Vein endothelial cell (primary cell): ENCODE measurements at places on chromosomes 11 and 22. TPM values are rescaled to one million over a fixed set of nuclear protein-coding genes. Genes with fewer than 3 reads are reported as not detected.

SPA17 gene
- 7.5 and 8.6 TPM in 2 replicates for total RNA-seq

MS4A12 gene
- total RNA-seq = not detected in 2 replicates

CRYAB gene
- total RNA-seq = 0.65 and 1.6 TPM in 2 replicates

ROM1 gene
- total RNA-seq = 5.2 and 5.3 TPM in 2 replicates

TRIM48 gene
- not detected in 2 replicates for total RNA-seq

ASCL3 gene
- not detected in 2 replicates for total RNA-seq

CNIH2 gene
- total RNA-seq = 0.33 TPM in 1 of 2 replicates, not detected in the other

POTEH gene
- not detected in 2 replicates for total RNA-seq

NRIP3 gene
- 6.9 and 10.3 TPM in 2 replicates for total RNA-seq

IL10RA gene
- 0.10 TPM in 1 of 2 replicates, not detected in the other for total RNA-seq

IGLL1 gene
- not detected in 2 replicates for total RNA-seq

SGSM1 gene
- total RNA-seq = 0.98 and 1.1 TPM in 2 replicates

FXYD6 gene
- 0.33 and 0.67 TPM in 2 replicates for total RNA-seq

CHRM1 gene
- not detected in 2 replicates for total RNA-seq

UBQLNL gene
- under 0.01 and 0.10 TPM in 2 replicates for total RNA-seq

MRGPRF gene
- total RNA-seq = 0.10 and 0.33 TPM in 2 replicates

TBC1D10A gene
- 12.6 and 15.4 TPM in 2 replicates for total RNA-seq

XRRA1 gene
- total RNA-seq = 15.0 and 18.9 TPM in 2 replicates

KCNQ1OT1 gene
- 1.8 and 2.3 TPM in 2 replicates for total RNA-seq

ACTN3 gene
- total RNA-seq = 0.19 TPM in 1 of 2 replicates, not detected in the other

MRGPRX3 gene
- not detected in 2 replicates for total RNA-seq
